A549 treated with AZD2906 at 1 μM for 4 hours (cell line): ENCODE measurements at places on chromosomes 12 and 14. TPM values are rescaled to one million over a fixed set of nuclear protein-coding genes. Genes with fewer than 3 reads are reported as not detected.

Gene PFDN5
- total RNA-seq: 457 to 527 TPM (median 485 TPM) in 5 replicates

Gene ASPG
- total RNA-seq: 0.03 to 0.15 TPM (median 0.08 TPM) in 4 of 5 replicates, not detected in the other

Gene KRT3
- total RNA-seq: 0.03 to 0.06 TPM in 2 of 5 replicates, not detected in the others

Gene ESPL1
- total RNA-seq: 15.3 to 20.4 TPM (median 18.2 TPM) in 5 replicates

Gene ADAM20
- total RNA-seq: 0.02 to 0.03 TPM in 2 of 5 replicates, not detected in the others

Gene OR6C2
- not detected in 5 replicates for total RNA-seq

Gene CLEC1B
- total RNA-seq: not detected in 5 replicates

Gene L2HGDH
- total RNA-seq: 8.5 to 12.0 TPM (median 9.9 TPM) in 5 replicates

Gene BDKRB1
- 0.25 to 0.62 TPM (median 0.34 TPM) in 5 replicates for total RNA-seq

Gene TRHDE
- total RNA-seq: 0.01 to 0.15 TPM (median 0.03 TPM) in 5 replicates

Gene ADAMTS20
- total RNA-seq: not detected in 5 replicates

Gene SGPP1
- 12.4 to 16.3 TPM (median 15.0 TPM) in 5 replicates for total RNA-seq

Gene PDE3A
- total RNA-seq: 2.2 to 3.6 TPM (median 2.9 TPM) in 5 replicates

Gene ALKBH1
- total RNA-seq: 14.2 to 16.3 TPM (median 15.9 TPM) in 5 replicates

Gene AQP6
- not detected in 5 replicates for total RNA-seq

Gene COX8C
- not detected in 5 replicates for total RNA-seq

Gene A2M
- 0.14 to 0.24 TPM (median 0.14 TPM) in 4 of 5 replicates, not detected in the other for total RNA-seq

Gene TCHP
- 15.2 to 17.6 TPM (median 16.0 TPM) in 5 replicates for total RNA-seq

Gene PXN
- total RNA-seq: 207 to 234 TPM (median 224 TPM) in 5 replicates

Gene SLC4A8
- 0.91 to 1.5 TPM (median 1.3 TPM) in 5 replicates for total RNA-seq

Gene NELL2
- 0.14 to 0.33 TPM (median 0.16 TPM) in 3 of 5 replicates, not detected in the others for total RNA-seq

Gene PTCSC3
- not detected in 5 replicates for total RNA-seq

Gene LRRC74A
- not detected in 5 replicates for total RNA-seq
